ENCODE measurements at places on chromosomes 11 and 22.

GRCh38 chr11:60305906-60306619 lies 21.0 kb upstream of the MS4A6E start:
- DNase-seq = peak; percentile 11

GRCh38 chr11:76630600-76631281 lies 39.8 kb downstream of the LRRC32 start:
- DNase-seq = no peak

GRCh38 chr11:4763096-4763495 lies 6.6 kb downstream of the OR51F1 start:
- DNase-seq = no peak

- no peak for DNase-seq
Observed at GRCh38 chr11:2807025-2807681, 78.4 kb downstream of the CDKN1C start.

DNA sequence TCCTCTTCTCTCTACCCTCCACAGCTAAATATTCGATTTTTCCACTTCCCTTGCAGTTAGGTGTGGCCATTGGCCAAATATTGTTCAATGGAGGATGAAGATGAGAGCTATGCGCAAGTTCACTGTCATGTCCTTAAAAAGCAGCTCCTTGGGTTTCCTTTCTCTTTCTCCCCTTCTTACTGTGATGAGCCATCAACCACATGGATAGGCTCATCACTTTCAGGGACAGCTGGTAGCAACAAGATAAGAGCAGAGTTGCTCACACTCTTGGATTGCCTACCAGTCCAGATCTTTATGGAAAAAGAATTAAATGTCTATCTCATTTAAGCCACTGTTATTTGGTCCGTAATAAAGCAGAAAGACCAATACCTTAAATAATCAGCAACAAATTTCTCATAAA lies 377.0 kb downstream of the DDX10 start:
- no peak for DNase-seq

All from HTR-8/SVneo (cell line).